ENCODE measurements at places on chromosomes 2 and 18.

- no peak for DNase-seq
Observed at GRCh38 chr2:181440344-181440743, 16.8 kb upstream of the ITGA4 start.

DNA sequence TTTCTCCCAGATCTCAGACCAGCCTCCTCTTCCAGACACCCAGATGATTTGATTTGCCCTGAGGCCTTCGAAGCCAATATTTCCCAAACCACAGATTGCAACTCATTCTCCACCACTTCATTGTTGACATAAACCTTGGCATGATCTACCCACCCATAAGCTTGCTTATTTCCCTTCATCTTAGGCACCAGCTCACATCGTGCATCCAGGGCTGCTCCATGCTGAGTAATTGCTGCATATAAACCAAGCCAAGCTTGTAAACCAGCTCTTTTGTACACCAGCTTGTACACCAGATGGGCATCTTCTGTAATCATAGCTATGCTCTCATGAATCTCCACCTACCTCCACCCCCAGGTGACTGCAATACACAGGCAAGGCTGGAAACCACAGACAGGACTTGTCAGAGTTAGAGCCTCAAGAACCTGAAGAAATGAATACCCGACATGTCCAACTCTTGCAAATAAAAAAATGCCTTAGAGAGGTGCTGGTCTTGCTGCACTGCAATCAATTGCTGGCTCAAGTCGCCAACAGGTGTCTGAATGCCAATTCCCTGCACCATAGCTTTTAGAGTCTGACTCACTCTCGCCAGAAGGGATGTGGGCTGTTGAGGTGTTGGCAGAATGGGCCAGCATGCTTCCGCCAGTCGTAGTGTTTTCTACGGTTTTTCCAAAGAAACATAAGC, 31.5 kb downstream of the TRABD2A start:
- peak; percentile 31 for DNase-seq

GRCh38 chr2:190180313-190181122, 118.0 kb upstream of the MSTN start:
- no peak for DNase-seq

DNA sequence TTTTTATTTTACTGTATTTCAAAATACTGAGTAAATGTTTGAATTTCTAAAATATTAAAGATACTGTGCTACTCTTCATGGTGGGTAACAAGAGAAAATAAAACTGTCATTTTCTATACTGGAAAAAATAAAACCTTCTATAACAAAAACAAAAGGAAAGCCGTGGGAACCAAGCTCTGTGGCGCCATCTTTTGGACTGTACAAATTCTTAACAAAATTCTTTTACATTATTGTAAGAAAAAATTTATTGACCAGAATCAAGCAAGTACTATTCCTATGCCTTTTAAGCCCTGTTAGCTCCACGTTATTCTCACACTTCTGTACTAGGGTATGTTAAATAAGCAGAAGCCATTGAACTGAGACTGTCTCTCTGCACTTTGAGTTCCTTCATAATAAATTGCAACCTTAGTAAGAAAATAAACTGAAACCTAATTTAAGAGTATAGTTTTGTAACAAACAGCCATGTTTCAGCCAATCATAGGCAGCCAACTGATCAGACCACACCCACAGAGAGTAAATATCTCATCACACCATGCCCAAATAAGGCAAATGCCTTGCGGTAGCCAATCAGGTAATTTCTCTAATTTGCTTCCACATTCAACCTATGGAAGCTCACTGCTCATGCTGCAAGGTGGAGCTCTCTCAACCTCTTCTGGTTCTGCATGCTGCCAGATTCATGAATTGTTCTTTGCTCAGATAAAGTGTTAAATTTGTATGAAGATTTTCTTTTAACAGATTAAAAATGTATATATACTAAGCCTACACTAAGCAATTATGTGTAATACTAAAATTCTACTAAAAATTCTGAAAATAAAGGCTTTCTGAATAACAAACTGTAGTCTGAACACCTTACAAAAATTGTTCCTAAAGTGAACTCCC, 42.2 kb downstream of the HIBCH start:
- DNase-seq: peak; percentile 55

- no peak for DNase-seq
Observed at GRCh38 chr18:31056296-31056695, 13.8 kb upstream of the DSC3 start.

DNA sequence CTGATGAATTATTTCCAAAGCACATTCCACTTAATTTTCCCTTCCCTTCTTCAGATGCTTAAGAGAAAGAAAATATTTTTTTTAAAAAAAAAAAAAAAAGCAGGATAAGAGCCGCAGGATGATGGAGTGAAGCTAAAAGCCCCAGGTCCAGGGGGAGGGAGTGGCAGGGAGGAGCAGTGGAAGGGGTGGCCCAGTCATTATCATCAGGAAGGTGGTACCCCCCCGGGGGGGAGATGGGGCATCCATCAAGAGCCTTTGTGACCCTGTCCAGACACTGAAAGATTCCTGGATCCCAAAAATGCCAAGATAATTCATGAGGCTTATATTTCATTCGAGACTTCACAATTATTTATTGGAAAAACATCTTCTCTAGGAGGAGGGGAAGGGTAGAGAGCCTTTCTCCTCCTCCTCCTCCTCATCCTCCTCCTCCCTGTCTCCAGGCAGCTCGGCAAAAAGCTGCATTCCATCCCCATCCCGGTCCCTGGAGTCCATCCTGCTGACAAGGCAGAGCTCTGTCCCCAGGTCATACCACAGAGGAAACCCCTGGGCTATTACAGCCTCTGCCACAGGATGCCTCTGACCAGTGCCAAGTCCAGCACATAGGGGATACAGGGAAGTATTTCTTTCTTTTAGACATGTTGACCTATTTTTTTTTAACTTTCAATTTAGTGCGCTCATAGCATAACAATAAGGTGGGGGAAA, 125.3 kb downstream of the TWIST2 start:
- peak; percentile 87 for DNase-seq

GRCh38 chr18:22342625-22343024, 75.1 kb downstream of the CTAGE1 start:
- peak; percentile 95 for DNase-seq

- no peak for DNase-seq
Observed at GRCh38 chr2:201237486-201238123, 22.7 kb upstream of the CASP8 start.

- DNase-seq: peak; percentile 48
Observed at GRCh38 chr2:131413148-131413747, 49.3 kb upstream of the RAB6D start.

GRCh38 chr2:108128249-108128648, 111.5 kb upstream of the SULT1C3 start:
- DNase-seq: no peak

GRCh38 chr18:78974115-78974761, 5.4 kb upstream of the SALL3 start:
- no peak for DNase-seq

DNA sequence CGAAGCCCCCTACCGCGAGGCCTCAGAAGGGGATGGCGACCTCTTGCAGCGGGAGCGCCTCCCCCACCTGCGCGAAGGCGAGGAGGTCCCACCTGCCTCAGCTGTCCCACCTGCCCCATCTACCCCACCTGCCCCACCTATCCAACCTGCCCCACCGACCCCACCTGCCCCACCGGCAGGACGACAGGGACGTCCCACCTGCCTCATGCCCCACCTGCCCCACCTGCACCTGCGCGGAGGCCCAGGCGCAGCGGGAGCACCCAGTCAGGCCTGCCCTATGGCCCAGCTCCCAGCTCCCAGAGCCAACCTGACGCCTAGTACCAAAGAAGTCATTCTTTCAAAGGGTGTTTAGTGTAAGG, 489.1 kb upstream of the SMIM21 start:
- DNase-seq: no peak

- DNase-seq: no peak
Observed at GRCh38 chr2:139357972-139358371, 577.8 kb upstream of the NXPH2 start.

DNA sequence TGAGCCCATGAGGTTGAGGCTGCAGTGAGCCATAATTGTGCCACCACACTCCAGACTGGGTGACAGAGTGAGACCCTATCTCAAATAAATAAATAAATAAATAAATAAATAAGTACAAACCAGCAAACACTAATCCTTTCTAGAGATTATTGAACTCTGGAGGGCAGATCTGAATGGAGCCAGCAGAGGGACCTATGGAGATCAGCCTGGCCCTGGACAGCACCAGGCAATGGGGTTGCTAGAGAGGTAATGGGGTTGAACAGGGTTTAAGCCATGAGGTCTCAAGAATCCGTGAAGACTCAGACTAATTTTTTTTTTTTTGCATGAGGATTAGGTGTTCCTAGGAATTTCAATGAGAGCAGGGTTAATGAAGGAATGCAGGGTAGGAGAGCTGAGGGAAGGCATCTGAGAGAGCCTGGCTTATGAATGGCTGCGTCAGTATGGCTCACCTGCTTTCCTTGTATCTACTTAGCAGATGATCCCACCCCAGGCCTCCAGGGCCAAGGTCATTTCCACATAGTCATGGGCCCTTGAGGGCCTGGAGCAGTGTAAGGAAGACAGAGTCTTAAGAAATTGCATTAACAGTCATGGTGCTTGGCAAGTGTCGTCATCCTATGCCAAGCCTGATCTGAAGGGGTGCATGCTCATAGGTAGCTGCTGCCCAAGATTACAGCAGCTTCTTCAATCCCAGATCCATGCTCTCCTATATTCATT, 34.6 kb upstream of the IL37 start:
- no peak for DNase-seq

Data from A172 (cell line).